ENCODE measurements at places on chromosomes 1 and 21. TPM values are rescaled to one million over a fixed set of nuclear protein-coding genes. Genes with fewer than 3 reads are reported as not detected.

GRCh38 chr1:33111965-33112364 is 31.0 kb downstream of the AZIN2 start:
- peak; percentile 8 for DNase-seq

SYDE2 gene
- 17.0 TPM for total RNA-seq

DNA sequence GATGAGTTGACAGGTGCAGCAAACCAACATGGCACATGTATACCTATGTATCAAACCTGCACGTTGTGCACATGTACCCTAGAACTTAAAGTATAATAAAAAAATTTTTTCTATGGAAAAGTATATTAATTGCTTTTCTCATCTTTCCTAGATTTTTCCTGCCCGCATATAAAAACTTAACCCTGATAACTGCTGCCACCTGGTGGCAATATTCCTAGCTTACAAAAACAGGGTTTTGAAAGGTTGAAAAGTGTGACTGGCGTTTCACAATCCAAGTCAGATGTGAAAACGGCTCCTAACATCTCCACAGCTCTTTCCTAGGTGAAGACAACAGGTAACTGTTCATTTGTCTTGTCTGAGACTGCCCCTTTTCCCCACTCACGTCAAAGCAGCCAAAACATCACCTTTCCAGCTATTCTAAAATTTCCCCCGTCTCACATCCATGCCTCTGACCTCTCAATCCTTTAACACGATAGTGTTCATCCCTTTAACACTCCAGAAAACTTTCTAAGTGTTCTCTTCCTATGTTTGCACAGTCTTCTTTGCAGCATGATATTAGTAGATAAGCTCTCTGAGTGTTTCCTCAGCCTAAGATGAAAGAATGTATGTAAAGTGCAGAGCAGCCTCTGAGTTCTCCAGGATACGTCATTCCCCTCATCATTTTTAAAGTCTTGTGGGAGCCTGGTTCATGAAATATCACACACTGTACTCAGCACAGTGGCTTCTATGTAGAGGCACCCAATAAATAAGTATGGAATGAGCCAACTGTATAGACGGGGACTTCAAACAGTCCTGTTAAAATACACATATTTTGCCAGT is 27.5 kb downstream of the OVGP1 start:
- peak; percentile 65 for DNase-seq

- DNase-seq, result no peak
Measured at GRCh38 chr1:67874501-67875111, 41.3 kb upstream of the GNG12 start.

OR2M3 gene
- total RNA-seq, result not detected

All from ureter (tissue), 1 donor.